ENCODE measurements at places on chromosomes 2 and 18.

DNA sequence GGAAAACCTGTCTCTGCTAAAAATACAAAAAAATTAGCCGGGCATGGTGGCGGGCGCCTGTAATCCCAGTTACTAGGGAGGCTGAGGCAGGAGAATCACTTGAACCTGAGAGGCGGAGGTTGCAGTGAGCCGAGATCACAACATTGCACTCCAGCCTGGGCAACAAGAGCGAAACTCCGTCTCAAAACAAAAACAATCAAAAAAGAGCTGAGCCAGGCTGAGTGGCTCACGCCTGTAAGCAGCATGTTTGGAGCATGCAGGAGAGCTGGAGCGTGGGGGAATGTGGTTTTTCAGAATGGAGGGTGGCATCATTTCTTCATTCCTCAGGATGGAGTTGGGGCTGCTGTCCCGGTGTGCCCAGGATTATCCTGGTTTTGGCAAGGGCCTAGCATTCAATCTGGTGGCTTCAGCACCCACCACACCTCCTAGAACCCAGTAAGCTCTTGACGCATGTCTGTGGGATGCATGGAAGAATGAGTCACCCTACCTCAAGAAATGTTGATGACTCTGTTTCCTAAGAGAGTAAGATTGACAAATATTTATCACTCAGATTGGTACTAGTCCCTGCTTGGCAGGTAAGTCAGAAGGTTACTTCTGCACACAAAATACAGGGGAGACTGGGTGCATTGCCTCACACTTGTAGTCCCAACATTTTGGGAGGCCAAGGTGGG lies 90.2 kb upstream of the ODC1 start:
- no peak for DNase-seq

DNA sequence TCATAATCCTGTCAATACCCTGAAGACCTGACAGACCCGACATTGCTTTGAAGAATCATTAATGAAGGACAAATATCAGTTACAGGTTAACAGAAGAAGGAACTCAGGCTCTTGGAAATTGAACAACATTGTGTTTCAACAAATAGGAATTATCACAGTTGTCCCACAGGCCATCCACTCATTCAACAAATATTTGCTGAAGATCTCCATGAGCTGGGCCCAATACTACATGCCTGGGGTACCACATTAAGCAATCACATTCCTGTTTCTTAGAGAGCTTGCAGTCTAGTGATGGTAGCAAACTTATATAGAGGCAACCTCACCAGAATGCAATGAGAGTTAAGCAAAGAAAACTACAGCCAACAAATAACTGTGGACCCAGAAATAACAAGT lies 671.6 kb upstream of the ACVR2A start:
- no peak for DNase-seq

DNA sequence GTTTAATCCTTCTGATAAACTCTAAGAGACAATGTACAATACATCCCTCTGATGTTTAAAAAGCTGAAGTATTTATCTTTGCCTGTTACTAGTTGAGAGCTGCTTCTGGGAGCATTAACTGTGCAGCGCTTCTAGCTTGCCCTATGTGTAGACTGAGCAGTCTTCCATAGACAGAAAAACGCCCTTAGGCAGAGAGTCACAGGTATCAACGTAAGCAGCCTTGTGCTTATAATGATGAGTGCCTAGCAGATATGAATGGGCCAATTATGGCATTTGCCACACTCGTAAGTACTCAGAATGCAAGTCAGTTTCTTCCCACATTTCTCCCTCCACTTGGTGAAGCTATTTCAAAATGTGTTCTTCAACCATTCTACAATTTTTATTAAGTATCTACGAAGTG lies 731.1 kb upstream of the SLC8A1 start:
- DNase-seq, result no peak

- no peak for DNase-seq
Observed at GRCh38 chr2:223735659-223736244, 101.6 kb downstream of the AP1S3 start.

GRCh38 chr18:49924293-49924983 lies 111.1 kb upstream of the ACAA2 start:
- DNase-seq, result no peak

DNA sequence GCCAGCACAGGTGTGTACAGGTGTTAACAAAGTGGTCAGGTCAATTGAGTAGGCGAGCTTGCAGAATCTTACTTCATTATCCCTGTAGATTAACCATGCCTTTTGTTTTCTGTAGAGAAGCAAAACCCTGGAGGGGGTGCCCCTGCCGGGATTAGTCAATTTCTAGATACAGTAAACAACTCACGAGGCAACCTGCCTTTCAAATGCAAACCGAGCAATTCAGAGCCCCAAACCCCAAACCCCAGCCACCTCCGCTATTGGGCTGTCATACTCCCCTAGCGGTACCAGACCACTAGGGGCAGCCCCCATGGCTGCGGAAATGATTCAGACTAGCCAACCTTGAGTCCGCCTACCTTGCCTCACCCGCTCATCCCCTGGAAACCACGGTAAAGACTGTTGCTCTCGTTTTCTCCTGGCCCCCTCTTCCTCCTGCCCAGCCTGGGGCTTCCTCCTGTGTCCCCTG lies 61.4 kb upstream of the KIF5C start:
- no peak for DNase-seq

DNA sequence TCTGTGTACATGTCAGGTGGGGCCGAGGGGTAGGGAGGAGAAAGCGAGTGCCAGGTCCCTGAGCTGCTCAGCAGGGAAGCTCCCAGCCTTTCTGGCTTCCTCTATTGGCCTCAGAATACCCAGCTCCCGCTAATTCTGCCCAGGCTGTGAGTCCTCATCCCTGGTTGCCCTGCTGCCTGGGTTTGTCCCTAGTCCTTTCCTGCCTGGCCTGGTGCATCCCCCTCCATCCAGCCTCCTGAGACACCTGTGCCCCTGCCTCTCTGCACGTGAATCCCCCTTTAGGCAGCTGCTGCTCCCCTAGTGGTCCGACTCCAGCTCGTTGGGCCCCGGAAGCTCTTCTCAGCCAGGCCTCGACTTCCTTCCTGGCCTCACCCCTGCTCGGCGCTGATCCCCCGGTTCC lies 54.6 kb downstream of the INHBB start:
- no peak for DNase-seq

GRCh38 chr2:173241643-173242042 lies 113.0 kb upstream of the CDCA7 start:
- DNase-seq, result no peak

GRCh38 chr18:9428301-9428706 lies 47.0 kb upstream of the RALBP1 start:
- no peak for DNase-seq

- no peak for DNase-seq
Observed at GRCh38 chr2:231343006-231343710, 52.4 kb upstream of the B3GNT7 start.

Data from Kasumi-1 (cell line).